ENCODE measurements at places on chromosomes 16 and 17. TPM values are rescaled to one million over a fixed set of nuclear protein-coding genes. Genes with fewer than 3 reads are reported as not detected.
A peak's percentile ranks its signal among the peaks of the same experiment; 100 is the strongest.

Gene TPSD1
- total RNA-seq: 5.9 TPM

Gene TEKT1
- not detected for total RNA-seq

Gene CNGB1
- not detected for total RNA-seq

Gene SEZ6L2
- total RNA-seq: 0.16 TPM

Gene ITGA3
- 67.6 TPM for total RNA-seq

Gene UQCRC2
- 177 TPM for total RNA-seq

Gene ZNRF1
- total RNA-seq: 24.4 TPM

Gene CTF1
- total RNA-seq: 4.5 TPM

Gene TMEM100
- total RNA-seq: 27.2 TPM

Gene CES2
- total RNA-seq: 25.9 TPM

Gene OTOP3
- total RNA-seq: not detected

DNA sequence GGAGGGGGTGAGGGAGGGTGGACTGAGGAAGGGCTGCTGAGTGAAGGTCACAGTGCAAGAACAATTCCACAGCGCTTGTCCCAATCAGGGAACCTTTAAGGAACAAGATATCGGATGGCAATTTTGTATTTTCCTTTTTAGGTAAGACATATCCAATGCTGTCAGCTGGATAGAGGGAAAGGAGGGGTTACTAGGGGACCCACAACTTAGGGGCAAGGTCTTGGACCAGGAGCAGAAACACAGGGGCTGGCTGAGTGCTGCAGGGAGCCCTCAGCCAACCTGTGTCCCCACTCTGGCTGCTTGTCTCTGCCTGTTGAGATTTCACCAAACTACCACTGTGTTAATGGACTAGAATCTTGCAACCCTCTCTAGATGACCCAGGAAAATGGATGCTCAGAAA is 47.6 kb downstream of the AKAP1 start:
- DNase-seq: no peak

GRCh38 chr17:47831934-47832327 is 461 bp downstream of the LRRC46 start:
- DNase-seq: no peak

GRCh38 chr16:49335828-49336227 is 37.8 kb upstream of the C16orf78 start:
- DNase-seq: no peak

DNA sequence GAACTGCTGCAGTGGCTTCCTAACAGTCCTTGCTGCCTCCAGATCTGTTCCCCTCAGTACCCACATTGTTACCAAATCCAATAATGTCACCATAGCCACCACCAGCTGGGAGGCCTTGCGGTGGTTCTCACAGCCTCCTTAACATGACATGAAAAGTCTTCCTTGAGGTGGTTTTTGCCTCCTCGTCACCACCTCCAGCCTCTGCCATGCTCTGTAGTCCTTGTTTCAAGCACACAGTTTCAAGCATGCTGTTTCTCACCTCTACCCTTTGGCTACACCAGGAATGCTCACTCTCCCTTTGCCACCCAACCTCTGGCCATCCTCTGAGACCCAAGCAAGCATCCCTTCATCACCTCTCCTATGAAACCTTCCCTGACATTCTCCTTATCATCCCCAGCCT is 47.2 kb downstream of the DNAH9 start:
- no peak for DNase-seq

GRCh38 chr17:489758-490329 is 137.2 kb upstream of the RPH3AL start:
- DNase-seq: no peak

DNA sequence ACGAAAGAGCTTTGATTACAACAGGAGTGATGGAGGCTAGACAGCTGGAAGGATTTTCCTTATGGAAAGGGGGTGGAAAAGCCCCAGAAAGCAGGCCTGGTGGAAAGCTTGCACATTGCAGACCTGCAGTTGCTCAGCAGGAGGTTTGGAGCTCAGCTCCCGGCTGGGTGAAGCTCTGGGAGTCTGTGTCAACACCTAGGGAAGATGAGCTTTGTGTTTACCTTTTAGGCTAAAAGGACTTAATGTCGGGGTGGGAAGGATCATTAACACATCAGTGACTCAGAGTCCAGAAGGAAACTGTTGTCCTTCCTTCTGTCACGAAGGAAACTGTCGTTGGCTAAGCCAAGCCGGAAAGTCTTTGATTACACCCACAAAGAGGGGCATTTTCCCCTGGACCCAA is 48.2 kb downstream of the RAP1GAP2 start:
- no peak for DNase-seq

DNA sequence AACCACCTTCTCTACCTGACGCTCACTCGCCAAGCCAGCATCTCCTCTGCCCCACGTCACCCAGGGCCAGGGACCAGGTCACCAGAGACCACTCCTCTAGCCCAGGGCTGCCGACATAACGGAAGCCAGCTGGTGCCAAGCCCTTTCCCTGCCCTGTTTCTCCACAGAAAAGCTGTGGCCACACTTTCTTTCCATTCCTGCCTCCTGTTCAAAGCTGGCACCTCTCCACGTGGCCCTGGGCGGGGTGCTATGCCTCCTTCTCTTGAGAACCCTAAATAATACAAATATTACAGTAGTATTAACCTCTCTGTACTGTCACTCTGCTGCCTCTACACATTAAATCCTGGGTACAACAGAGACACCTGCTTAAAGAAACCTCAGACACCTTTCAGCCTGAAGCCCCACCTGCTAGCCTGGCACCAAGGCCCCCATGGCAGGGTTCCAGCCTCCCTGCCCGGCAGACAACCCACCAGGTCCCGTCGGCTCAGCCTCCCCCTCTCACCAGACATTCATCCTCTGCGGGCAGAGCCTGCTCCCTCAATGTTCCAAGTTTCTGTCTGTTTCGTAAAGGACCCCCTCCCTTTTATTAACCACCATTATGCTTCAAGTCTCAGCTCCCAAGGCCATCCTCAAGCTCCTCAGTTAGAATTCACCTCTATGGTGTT is 62.3 kb downstream of the TIMM22 start:
- no peak for DNase-seq

DNA sequence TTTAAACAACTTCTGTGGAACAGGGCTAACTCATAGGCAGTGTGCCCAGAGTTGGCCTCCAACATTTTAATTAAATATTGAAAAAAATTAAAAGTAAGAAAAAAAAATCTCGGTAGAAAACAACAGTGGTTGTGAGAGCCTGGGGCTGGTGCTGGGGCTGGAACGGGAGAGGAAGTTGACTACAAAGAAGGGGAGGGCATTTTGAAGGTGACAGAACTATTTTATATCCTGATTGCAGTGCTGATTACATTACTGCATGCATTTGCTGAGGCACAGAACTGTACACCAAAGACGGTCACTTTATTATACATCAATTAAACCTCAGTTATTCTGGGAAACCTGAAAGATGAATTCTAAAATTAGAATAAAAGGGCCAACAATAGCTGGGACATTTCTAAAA is 142.5 kb downstream of the PARN start:
- no peak for DNase-seq

DNA sequence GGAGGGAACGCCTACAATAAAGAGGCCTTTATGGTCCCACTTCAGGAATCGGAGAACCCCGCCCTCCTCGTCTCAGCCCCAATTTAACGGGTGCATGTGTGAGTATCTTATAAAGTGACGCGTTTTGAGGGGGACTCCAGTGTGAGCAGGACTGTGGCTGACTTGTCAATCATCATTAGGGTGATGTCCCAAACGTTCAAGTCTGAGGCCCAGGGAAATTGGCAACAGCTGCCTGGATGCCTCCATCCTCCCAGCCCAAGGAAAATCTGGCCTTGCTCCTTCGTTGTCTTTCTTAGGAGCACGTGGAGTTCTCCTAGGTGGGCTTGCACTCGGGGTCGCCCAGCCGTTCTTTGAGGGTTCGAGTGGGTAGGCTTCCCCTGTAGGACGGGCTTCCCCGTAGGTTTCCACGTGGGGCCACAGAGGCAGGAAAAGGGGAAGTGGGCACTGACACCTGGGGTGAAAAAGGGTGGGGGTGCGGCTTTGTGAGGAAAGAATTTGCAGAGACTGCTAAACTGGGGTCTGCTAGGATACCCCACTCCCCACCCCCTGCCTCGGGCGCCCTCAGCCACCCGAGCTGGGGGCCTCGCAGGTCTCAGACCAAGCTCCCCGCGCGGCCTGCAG is 561 bp upstream of the HERPUD1 start:
- DNase-seq: peak; percentile 43

GRCh38 chr16:56688762-56689161 is 6.5 kb downstream of the MT1X start:
- DNase-seq: no peak

DNA sequence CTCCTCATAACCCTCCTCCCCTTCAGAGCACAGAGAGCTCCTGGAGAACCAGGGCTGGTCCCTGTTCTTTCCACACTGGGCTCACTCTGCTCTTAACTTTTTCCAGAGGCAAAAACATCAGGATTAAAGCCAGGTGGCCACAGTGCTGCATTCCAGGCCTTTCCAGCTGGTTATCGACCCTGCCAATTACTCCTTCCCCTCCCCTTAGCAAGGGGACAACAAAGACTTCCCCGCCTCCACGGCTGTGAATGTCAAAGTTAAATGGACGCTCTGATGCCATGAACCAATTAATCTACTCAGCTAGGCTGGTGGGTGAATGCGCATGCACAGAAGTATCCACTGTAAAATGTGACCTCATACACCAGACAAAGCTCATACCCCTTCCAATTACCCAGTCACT is 23.1 kb downstream of the ACLY start:
- DNase-seq: no peak

GRCh38 chr16:85611194-85611443 is 2.0 kb upstream of the GSE1 start:
- DNase-seq: no peak

GRCh38 chr17:77378318-77379064 is 237.7 kb downstream of the SEC14L1 start:
- DNase-seq: no peak

DNA sequence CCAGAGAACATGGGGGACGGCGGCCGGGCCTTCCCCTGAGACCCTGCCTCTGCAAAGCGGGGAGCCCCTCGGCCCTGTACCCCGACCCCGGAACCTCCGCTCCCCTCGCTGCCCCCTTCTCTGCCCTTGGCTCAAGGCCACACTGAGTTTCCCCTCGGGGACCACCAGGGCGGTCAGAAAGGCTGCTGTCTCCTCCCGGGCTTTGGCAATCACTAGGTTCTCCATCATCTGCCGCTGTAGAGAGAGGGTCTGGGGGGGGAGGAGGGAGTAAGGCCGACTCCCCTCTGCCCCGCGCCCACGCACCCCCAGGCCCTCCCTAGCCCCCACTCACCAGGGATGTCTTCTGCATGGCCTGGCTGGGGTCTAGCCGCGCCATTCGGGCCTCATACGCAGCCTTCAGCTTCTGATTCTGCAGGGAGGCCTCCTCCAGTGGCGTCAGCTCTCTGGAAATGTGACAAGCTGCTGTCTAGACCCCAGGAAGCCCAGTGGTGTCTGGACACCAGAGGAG is 8.4 kb downstream of the VPS9D1 start:
- no peak for DNase-seq

- no peak for DNase-seq
Measured at GRCh38 chr16:23174622-23175021, 7.9 kb upstream of the SCNN1G start.

DNA sequence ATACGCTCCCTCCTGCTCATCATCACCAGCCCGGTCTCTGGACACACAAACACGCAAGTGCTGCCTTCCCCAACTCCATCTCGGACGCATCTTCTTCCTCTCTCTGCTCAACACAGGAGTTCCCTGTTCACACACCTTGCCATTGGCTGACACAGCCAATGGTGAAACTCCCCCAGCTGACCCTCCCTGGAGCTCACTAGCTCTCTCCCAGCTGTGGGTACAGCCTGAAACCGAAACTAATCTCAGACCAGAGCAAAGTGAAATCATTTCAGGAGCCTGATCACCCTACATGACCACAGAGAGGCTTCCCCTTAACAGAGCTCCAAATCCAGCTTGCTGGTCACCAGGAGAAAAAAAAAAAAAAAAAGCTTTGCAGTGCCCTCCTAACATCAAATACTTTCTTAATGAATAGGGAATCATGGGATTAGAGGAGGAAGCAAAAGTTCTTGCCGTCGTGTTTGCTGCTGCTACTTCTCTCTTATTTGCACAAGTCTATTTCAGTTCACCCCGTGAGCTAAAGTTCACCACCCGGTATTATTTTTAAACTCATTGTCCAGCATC is 8.3 kb downstream of the CUEDC1 start:
- no peak for DNase-seq

- no peak for DNase-seq
Measured at GRCh38 chr16:24258791-24259190, 2.7 kb downstream of the CACNG3 start.

GRCh38 chr17:63249256-63250004 is 196.7 kb downstream of the CYB561 start:
- no peak for DNase-seq

GRCh38 chr16:64174327-64174726 is 947.5 kb downstream of the CDH11 start:
- no peak for DNase-seq

DNA sequence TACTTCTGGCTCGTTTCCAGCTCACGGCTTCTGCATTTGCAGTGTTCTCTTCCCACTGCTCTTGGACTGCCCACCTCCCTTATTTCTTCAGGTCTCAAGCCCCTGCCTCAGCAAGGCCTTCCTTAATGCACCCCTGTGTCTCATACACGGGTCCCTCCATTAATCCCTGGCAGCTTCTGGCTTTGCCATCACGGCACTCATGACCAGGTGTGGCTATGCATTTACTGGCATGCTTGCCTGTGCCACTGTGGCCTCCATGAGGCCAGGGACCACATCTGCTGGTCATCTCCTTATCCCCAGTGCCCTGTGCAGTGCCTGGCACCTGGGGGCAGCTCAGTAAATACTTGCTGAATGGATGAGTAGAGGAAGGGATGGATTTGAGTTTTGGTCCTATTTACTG is 114.1 kb downstream of the C16orf78 start:
- DNase-seq: peak; percentile 19

- DNase-seq: no peak
Measured at GRCh38 chr16:14334366-14335080, 263.4 kb downstream of the MRTFB start.

GRCh38 chr17:64085650-64086005 is 44.3 kb downstream of the ERN1 start:
- no peak for DNase-seq
